ENCODE measurements at places on chromosomes 4 and X. TPM values are rescaled to one million over a fixed set of nuclear protein-coding genes. Genes with fewer than 3 reads are reported as not detected.

GRCh38 chr4:170090352-170091052 is 746 bp upstream of the AADAT start:
- DNase-seq, result no peak

DNA sequence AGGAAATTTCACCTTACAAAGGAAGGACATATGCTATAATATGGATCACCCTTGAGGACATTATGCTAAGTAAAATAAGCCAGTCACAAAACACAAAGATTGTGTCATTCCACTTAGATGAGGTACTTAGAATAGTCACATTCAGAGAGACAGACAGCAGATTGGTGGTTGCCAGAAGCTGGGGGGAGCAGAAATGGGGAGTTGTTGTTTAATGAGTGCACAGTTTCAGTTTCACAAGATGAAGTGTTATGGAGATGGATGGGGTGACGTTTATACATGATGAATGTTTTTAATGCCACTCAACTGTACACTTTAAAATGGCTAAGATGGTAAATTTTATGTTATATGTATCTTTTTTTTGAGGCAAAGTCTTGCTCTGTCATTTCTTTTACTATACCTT is 14.8 kb upstream of the SPON2 start:
- peak; percentile 84 for DNase-seq

GRCh38 chrX:134258202-134258601 is 21.2 kb downstream of the CCDC160 start:
- DNase-seq, result no peak

DNA sequence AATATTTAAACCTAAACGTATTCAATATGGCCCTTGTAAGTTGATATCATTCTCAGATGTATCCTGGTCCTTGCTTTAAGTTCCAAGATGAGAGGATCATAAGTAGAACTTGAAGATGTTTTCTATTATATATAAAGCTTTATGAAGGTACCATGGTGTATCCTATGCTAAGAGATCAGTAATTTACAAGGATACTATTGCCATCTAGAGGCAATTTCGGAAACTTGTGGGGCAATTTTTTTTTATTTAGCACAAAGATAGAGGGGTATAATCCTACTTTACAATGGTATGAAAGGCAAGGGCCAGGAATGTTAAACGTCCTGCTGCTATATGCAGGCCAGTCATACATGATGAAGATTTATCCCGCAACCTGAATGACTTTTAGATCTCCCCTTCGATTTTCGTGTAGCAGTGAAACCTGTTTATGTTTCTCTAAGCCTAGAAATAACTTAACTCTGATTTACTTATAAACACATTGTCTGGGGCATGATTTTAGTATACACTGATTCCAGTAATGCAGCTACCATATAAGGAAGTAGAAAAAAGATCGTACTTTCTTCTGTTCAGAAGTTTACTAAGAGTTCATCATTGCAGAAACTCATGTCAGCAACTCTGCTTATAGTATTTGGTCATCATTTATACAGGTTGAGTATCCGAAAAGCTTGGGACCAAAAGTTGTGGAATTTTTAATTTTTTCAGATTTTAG is 2.6 kb downstream of the SLC25A31 start:
- DNase-seq, result no peak

DNA sequence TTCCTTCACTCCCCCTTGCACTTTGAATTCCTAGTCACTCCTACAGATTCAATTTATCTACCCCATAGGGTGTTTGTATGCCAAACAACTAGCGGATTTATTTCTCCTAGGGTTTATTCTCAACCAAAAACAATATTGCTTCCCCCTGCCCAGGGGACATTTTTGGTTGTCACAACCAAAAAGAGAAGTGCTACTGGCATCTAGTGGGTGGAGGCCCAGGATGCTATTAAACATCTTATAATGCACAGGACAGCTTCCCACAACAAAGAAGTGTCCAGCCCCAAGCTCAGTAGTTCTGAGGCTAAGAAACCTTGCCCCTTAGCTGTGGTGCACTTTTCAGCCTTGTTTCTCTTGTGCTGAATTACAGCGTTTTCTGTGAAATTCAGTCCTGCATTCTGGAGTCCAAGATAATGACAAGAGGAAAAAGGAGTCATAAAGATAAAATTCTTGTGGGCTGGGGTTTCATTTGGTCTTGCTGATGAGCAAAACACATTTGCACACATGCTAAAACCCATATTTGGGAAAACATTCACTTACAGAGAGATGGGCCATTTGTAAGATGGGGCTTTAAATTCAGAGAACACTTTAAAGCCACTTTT is 11.2 kb upstream of the SYTL4 start:
- no peak for DNase-seq

GRCh38 chrX:41781500-41781899 is 57.5 kb downstream of the GPR82 start:
- no peak for DNase-seq

The F8A2 gene
- total RNA-seq, result not detected

DNA sequence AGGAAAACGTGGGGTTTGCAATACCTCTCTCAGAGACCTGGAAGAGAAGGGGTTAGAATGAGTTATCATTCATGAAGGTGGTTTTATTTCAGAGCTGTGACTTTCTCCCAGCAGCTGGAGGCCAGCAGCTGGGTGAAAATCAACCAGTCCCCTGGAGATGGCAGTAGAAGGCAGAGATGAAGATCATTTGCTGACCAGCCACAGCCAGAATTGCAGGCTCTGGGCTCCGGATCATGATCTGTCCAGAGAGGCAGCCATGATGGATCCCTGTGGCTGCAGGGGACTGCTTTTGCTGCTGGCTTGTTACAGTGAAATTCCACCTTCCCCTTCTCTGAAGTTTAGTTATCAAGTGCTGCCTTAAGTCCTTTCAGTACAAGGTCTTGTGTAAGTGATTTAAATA is 46.9 kb upstream of the TAB3 start:
- no peak for DNase-seq

GRCh38 chrX:103878466-103879122 is 46.5 kb upstream of the RAB9B start:
- DNase-seq, result no peak

DNA sequence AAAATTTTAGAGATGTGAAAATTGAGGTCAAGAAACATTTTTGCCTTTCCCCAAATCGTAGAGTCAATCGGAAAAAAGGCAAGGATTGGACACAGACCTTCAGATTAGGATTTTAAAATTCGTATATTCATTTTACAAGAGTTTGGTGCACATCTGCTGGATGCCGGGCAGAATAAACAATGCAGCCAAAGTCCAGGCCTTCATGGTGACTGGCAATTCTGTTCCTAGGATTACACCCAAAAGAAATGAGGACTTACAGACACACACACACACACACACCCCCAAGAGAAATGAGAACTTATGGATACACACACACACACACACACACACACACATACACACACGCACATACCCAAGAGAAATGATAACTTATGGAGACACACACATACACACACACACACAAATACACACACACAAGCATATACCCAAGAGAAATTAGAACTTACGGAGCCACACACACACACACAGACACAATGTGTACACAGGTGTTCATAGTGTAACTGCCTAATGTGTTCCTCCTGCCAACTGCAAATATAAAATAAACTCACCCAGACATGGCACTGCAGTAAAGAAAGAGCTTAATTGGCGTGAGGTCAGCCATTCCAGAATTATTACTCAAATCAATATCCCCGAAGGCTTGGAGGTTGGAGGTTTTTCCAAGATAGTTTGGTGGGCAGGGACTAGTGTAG is 165.7 kb upstream of the STS start:
- no peak for DNase-seq

The UBQLN2 gene
- total RNA-seq, result 28.5 TPM

The IRAK1 gene
- total RNA-seq, result 148 TPM

GRCh38 chrX:120514236-120514635 is 45.1 kb upstream of the LAMP2 start:
- no peak for DNase-seq

- no peak for DNase-seq
Measured at GRCh38 chrX:100381619-100382018, 28.5 kb downstream of the PCDH19 start.

- no peak for DNase-seq
Measured at GRCh38 chr4:53101191-53101581, 239.1 kb downstream of the RASL11B start.

DNA sequence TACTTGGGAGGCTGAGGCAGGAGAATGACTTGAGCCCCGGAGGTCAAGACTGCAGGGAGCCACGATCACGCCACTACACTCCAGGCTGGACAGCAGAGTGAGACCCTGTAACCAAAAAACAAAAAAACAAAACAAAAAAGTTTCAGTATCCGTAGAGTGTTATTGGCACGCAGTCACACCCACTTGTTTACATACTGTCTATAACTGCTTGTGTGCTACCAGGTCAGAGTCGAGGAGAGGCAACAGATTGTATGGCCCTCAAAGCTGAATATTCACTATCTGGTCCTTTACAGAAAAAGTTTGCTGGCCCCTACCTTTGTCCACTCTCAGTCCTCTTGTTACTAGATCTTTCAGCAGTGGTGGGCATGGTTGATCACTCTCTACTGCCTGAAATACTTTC is 8.2 kb upstream of the CD99L2 start:
- DNase-seq, result no peak

- no peak for DNase-seq
Measured at GRCh38 chr4:121594796-121595526, 101.8 kb downstream of the ANXA5 start.

DNA sequence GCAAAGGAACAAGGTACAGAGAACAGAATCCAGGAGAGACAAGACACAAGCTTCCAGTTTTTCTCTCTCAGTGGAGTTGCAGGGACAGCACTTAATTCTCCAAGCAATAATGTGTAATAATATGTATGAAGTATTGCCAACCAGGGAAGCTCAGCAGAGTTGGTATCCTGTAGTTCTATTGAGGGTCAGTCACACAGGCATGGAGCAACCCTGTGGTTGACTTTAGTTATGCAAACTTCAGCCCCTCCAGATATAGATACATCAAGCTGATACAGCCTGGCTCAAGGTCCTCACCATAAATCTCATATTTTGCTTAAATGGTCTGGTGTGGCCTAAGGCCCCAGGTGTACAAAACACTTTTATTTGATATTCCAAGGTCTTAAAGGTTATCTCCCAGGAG is 248.6 kb upstream of the EPHA5 start:
- no peak for DNase-seq

GRCh38 chrX:130082244-130083106 is 27.8 kb downstream of the ELF4 start:
- DNase-seq, result peak; percentile 94

DNA sequence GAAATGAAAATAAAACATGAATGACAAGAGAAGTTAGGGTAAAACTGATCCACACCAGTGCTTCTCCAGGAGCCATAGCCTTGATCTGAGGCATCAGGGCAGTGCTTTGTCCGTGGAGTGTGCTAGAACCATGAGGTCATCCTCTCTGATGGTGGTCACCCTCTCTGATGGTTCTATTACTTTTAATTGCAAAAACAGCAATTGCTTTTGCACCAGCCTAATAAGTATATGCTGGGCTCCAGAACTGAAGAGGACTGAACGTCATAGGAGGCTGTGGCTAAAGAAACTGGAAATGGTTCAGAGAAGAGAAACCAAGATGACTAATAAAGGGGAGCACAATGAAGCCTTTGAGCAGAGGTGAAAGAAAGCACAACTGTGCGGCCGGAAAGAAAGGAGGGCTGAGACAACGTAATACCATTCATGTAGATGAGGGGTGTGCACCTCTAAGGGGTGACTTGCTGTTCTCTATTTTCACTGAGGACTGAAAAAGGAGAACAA is 17.0 kb upstream of the TMEM154 start:
- peak; percentile 91 for DNase-seq

DNA sequence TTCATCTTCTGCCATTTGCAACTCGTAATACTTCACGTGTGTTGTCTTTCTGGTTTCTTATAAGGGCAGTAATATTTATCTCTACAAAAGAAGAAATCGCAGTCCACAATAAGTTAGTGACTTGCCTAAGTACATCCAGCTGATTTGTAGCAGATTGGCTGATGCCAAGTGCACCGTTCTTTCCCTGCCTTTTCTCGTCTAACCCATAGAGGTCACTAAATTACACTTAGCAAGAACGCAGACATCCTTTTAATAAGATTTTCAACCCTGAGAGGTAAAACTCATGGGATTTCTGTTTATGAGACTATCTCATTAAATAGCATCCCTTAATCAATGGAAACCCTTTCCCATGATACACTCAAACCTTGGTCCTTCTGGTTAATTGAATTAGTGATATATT is 408.6 kb upstream of the ACTRT1 start:
- DNase-seq, result no peak

The HOPX gene
- 208 TPM for total RNA-seq

DNA sequence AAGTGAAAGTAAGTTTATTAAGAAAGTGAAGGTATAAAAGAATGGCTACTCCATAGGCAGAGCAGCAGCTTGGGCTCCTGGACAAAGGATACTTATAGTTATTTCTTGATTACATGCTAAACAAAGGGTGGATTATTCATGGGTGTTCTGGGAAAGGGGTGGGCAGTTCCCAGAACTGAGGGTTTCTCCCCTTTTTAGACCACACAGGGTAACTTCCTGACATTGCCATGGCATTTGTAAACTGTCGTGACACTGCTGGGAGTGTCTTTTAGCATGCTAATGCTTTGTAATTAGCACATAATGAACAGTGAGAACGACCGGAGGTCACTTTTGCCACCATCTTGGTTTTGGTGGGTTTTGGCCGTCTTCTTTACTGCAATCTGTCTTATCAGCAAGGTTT is 557.6 kb downstream of the SPRY1 start:
- no peak for DNase-seq

DNA sequence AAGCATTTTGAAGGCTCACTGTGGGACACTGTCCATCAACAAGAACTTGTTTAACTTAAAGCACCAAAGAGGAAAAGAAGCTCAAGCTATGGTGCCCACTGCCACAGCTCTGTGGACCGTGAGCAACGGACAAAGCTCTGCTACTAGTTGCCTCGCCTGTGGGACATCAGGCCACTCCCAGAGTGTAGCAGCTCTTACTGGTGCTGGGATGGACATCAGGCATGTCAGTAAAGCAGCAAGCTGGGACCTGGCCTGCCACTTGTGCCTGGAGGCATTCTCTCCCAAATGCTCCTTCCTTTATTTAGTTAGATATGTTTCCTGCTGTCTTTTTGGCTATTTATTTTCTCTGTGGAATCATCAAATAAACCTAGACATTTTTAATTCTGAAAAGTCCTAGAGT is 46.7 kb downstream of the TMEM154 start:
- DNase-seq, result no peak

DNA sequence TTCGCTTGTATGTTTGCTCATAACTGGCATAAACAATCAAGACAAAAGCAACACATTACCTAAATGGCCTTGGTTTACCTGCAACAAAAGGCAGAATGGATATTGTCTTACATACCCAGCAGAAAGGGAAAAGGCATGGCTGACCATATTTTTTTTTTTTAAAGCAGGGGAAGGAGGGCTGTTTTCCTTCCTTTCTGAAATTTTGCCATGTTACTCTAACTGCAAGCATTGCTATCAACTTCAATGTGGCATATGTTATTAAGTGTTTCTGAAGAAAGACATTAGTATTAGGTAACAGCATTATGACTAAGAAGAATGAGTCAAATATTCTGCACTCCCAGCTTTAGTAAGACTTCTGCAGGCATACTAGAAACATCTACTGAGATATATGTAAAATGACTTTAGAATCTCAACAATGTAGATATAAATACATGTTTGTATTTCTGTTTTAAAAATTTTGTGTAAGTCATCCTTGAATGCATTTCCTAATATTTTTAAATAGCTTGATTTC is 512.6 kb upstream of the FAM241A start:
- no peak for DNase-seq

GRCh38 chr4:156971165-156971675 is 379 bp downstream of the PDGFC start:
- DNase-seq, result no peak

The TCEAL2 gene
- not detected for total RNA-seq

GRCh38 chr4:80014531-80014930 is 58.5 kb downstream of the ANTXR2 start:
- DNase-seq, result no peak

GRCh38 chr4:128452415-128452814 is 164.8 kb upstream of the PGRMC2 start:
- DNase-seq, result no peak

Measured in activated CD8-positive, alpha-beta memory T cell treated with anti-CD3 and anti-CD28 coated beads, Interleukin-2, amount 10 ng/mL, durations not matched to agents 7 days and 5 days (primary cell).